ENCODE measurements at places on chromosomes 12 and 14.

DNA sequence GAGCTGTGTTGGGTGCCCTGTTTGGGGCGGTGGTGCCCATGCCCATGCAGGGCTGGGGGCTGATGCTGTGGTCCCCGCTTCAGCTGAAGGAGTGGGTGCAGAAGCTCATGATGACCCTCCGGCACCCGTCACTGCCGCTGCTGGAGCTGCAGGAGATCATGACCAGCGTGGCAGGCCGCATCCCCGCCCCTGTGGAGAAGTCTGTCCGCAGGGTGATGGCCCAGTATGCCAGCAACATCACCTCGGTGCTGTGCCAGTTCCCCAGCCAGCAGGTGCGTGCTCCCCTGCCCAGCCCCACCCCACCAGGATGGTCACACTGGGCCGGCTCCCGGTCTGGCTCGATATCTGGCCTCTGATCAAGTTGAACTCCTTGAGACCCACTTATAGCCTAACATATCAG lies 92.7 kb downstream of the ACACB start:
- DNase-seq = no peak

- no peak for DNase-seq
Measured at GRCh38 chr12:72272731-72273498, 745 bp downstream of the TRHDE start.

GRCh38 chr12:129564768-129565167 lies 339.1 kb downstream of the TMEM132D start:
- DNase-seq = no peak

GRCh38 chr12:84506282-84506681 lies 406.3 kb downstream of the SLC6A15 start:
- no peak for DNase-seq

- DNase-seq = no peak
Measured at GRCh38 chr12:80761838-80762237, 45.1 kb downstream of the MYF5 start.

GRCh38 chr14:81281332-81281731 lies 60.6 kb upstream of the GTF2A1 start:
- DNase-seq = no peak

DNA sequence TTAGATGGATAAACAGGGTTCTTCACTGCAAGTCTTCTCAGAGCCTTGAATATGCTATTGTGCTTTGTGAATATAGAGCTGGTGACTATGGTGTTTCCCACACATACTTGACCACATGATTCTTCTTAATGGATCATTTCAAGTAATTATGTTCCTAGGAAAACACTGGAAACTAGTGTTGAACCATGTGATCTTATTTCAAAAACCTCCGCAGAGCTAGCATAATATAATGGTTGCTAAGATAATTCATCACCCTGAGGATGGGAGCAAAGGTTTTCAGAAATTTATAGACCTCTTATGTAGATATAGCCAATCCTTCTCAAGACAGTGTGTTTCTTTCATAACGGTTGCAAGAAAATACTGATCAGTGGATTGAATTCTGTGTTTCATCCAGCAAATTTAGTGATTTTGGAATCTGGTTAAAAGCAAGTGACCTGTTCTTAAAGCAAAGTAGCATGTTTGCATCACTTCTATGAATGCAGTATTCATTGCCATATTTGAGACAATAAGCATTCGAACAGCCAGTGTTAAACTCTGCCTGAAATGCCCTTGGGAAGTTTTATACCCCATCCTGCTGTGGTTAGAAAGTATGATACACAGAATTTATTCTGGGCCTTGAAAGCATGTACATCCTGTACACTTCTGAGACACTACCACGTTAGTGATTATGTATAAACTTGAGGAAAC lies 341.0 kb upstream of the E2F7 start:
- DNase-seq = no peak

All from stimulated activated CD4-positive, alpha-beta T cell treated with anti-CD3 and anti-CD28 coated beads, TNF-alpha, amount 100 ng/mL, for 4 hours (primary cell).